Left lobe of liver (tissue), 2 donors: ENCODE measurements at places on chromosomes 6 and 20. TPM values are rescaled to one million over a fixed set of nuclear protein-coding genes. Genes with fewer than 3 reads are reported as not detected.
A peak's percentile ranks its signal among the peaks of the same experiment; 100 is the strongest.

GRCh38 chr6:3142536-3142935 lies 14.8 kb downstream of the TUBB2A start:
- no peak for DNase-seq

DNA sequence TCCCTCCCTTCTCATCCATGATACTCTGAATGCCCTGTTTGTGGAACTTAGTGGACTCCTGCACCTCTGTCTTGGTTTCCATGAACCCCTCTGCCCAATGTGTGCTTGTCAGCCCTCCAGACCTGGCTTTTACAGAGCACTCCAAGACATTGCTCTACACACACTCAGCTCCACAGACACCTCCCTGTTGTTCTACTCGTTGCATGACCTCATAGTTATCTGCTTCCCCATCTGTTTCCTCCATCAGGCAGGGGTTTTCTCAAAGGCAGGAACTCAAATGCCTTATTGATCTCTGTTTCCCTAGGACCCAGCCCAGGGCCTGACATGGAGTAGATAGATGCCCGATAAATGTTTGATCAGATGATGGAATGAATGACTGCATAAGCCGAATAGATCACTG lies 13.3 kb downstream of the PLCG1 start:
- no peak for DNase-seq

GRCh38 chr20:6635034-6635736 lies 132.3 kb upstream of the BMP2 start:
- no peak for DNase-seq

DNA sequence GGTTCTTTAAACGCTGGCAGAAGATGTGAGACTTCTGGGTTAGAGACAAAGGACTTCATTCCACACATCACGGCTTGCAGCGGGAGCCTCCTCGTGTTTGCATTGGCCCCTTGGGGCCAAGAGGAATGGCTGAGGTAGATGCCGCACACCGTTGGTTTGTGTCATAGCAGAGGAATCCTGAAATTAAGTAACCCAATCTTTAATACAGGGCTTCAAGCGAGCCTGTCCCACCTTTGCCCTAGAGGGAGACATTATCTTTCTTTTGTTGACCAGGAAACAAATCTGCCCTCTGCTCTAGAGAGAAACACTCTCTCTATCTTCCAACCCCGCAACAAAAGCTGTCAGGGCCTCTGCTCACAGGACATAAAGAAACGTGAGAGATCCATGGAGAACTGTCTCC lies 277.5 kb upstream of the ZFP64 start:
- no peak for DNase-seq

GRCh38 chr6:169174516-169175359 lies 78.9 kb downstream of the THBS2 start:
- DNase-seq = no peak

DNA sequence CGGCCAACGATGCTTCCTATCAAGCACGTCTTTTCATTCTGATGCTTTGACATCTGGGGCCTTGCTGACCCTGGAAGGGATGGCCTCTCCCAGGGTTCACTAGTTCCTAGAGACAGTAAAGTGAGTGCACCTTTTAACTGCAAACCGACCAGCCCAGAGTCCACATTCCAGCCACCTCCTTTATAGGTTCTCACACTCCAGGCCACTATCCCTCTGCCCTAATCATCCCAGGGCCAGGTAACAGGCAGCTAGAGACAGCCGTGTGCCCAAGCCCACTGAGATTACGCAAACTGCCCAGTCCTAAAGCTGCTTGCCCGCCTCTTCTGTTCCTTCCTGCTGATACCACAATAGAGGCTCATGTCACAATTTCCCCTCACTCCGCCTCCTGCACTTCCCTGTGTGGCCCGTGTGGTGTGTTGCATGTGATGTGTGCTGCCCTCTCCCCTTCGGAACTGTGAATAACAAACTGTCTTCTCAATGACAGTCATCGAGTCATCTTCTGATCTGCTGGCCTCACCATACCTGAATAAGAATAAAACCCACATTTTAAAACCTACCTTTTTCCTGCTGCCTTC lies 123.7 kb upstream of the EXOC2 start:
- no peak for DNase-seq

- no peak for DNase-seq
These were observed 16.9 kb downstream of the NDRG3 start for GRCh38 chr20:36728986-36729385.

DNA sequence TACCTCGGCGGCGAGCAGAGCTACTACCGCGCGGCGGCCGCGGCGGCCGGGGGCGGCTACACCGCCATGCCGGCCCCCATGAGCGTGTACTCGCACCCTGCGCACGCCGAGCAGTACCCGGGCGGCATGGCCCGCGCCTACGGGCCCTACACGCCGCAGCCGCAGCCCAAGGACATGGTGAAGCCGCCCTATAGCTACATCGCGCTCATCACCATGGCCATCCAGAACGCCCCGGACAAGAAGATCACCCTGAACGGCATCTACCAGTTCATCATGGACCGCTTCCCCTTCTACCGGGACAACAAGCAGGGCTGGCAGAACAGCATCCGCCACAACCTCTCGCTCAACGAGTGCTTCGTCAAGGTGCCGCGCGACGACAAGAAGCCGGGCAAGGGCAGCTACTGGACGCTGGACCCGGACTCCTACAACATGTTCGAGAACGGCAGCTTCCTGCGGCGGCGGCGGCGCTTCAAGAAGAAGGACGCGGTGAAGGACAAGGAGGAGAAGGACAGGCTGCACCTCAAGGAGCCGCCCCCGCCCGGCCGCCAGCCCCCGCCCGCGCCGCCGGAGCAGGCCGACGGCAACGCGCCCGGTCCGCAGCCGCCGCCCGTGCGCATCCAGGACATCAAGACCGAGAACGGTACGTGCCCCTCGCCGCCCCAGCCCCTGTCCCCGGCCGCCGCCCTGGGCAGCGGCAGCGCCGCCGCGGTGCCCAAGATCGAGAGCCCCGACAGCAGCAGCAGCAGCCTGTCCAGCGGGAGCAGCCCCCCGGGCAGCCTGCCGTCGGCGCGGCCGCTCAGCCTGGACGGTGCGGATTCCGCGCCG lies 994 bp downstream of the FOXC1 start:
- no peak for DNase-seq

DNA sequence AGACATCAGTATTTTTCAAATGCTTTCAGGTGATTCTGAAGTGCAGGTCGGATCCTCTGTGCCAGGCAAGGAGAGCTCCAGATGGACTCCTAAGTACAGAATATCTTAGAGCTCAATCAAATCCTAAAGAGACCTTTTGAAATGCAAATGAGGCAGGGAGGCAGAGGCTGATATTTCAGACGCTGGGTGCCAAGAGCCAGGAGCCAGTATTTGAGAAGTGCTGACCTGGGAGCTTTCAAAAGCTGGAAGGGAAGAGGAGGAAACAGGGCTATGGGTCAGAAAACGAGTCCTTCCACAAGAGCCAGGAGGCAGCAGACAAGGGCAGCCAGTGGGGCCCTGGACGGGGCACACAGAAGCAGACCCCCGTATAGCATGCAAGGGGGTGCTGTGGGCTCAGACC lies 46.1 kb upstream of the DSN1 start:
- DNase-seq = no peak

DNA sequence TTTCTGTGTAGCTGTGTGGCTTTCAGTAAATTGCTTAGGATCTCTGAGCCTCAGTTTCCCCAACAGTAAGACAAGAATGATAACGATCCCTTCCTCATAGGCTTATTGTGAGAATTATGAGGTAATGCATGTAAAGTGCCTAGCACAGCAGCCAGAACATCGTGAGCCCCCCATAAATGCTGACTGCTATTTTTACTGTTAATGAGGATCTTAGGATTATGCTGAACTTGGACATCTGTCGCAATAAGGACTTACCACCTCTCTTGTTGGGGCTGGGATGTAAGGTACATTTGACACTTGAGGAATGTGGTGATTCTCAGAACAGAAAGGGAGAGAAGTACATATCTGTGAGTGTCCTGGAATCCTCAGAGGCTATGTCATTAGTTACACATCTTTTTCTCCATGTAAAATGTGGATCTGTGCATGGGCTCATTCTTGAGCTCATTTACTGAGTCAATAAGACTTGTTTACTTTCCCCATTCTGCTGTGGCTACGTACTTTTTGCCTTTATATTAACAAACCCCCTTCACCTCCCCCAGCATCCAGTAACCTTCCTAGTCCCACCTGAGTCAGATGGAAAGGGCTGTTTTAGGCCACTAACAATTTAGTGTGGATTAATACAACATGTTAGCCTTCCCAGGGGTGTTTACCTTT lies 64.4 kb upstream of the PLEKHG1 start:
- DNase-seq = no peak

- no peak for DNase-seq
These were observed 321.1 kb upstream of the SULF2 start for GRCh38 chr20:48106428-48106827.

GRCh38 chr6:101203664-101204063 lies 189.8 kb upstream of the GRIK2 start:
- DNase-seq = no peak

DNA sequence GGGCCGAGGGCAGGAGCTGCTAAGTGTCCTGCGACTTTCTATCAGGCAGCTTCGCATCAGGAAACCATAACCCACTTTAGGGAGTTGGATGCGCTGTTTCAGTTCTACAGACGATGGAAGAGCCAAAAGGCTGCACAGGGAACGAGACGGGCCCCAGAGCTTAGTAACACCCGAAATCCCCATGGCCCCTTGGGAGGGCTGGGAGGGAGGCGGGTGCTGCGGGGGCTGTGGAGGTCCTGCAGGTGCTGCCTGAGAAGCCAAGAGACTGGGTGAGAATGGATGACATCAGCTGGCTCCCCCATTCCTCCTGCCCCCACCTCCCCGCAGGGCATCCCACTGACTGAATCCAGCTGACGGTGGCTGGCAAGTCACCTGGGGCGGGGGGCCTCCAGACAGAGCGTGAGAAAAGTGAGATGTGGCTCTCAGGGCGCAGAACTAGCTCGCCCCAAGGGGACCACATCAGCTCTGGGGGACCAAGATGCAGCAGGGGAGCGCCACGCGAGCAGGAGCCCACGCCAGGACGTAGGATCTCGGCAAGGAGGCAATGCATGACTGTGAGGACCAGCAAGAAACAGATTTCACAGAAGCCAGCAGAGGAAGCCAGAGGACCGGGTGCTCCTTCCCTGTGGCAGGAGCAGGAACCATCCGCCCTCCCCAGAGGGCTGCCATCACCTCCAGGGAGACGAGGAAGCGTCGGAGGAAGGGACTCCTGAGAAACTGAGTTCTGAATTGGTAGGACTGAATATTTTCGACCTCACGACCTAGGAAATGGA lies 36.8 kb downstream of the PNLDC1 start:
- peak; percentile 28 for DNase-seq

- DNase-seq = no peak
These were observed 44.3 kb downstream of the KHDC1L start for GRCh38 chr6:73180763-73181619.

- no peak for DNase-seq
These were observed 669.3 kb upstream of the GJE1 start for GRCh38 chr6:141463237-141463977.

- no peak for DNase-seq
These were observed 182.4 kb upstream of the QKI start for GRCh38 chr6:163232015-163232523.

- no peak for DNase-seq
These were observed 91.5 kb downstream of the FAM50B start for GRCh38 chr6:3940703-3941102.

DNA sequence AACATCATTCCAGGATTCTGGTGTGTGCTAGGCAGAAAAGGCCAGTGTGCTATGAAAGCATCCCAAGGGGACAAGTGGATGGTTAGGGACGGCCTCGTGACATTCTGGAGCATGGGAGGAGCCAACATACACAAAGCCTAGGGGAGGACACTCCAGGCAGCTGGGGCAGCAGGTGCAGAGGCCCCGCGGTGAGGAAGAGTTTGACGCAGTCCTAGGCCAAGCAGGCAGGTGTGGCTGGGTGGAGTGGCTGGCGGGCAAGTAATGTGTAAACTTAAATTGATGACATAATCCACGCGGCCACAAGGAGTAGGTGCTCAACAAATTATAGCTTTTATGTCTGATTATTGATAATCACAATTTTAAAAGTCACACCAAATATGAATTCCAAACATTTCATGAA lies 93.6 kb downstream of the TMEM242 start:
- DNase-seq = peak; percentile 19

- no peak for DNase-seq
These were observed 861 bp upstream of the NHSL1 start for GRCh38 chr6:138500045-138500665.

DNA sequence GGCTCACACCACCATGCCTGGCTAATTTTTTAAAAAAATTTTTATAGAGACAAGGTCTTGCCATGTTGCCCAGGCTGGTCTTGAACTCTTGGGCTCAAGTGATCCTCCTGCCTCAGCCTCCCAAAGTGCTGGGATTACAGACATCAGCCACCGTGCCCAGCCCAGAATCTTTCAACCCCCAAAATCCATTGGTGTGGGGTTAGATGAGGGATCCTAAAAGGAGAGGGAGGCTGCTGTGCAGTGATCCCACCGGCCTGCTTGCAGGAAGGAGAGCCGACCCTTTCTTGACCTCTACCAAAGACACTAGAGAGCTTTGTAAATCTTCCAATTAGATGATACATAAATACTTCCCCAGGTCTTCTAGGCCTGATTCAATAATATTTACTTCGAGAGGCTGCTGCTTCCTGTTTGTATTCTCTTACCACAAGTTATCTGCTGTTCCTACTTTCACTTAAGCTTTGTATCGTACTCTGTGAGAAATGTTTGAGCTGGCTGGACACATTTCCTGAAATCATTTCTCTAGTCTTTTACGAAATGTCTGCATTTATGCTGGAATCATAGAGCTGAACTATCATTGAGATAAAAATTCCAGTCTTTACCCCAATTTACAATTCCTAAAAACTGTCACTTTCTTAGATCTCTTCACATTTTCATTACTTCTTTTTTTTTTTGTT lies 49.3 kb upstream of the IER3 start:
- DNase-seq = no peak

DNA sequence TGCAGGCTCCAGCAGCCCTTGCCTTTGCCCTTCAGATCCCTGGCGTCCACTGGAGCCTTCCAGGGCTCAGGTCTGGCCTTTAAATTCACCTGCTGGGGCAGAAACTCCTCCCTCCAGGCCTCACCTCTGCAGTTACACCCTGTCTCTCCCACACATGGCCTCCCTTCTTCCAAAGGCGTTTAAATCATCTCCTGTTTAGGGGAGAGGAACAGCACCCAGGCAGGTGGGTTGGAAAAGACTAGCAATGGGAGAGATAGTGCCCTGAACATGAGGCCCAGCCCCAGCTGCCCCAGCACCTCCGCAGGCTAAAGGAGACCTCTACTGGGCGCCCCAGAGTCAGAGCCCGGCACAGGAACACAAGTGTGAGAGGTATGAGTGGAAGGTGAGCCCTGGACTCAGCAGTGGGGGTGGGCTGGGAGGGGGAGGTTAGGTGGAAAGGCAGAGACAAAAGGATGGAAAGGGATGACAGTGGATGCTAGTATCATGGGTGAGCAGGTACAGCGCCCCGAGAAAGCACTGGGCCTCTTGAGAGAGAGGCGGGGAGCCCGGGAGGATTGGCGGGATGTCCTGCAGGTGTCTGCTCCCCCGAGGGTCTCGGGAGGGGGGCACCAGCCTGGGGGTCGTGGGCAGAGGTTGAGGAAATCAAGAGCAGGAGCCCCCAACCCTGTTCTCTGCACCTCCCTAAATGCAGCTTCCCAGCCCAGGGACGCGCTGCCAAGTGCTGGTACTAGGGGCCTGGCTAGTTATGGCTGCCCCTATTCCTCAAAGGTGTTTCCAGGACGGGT lies at the start of gene CST9:
TSS of gene CST9 (minus strand) at position 51 of the 785 bp plus-strand sequence. CDS start 53 bp downstream, outside the sequence.
- no peak for DNase-seq

OPRM1 gene
- not detected for total RNA-seq

C6orf163 gene
- 1.2 TPM for total RNA-seq

TREM1 gene
- 0.25 TPM for total RNA-seq

LY6G6F gene
- total RNA-seq = not detected

GCNT2 gene
- 9.4 TPM for total RNA-seq

MLN gene
- total RNA-seq = not detected

HLA-DMA gene
- total RNA-seq = 6.6 TPM

MATN4 gene
- not detected for total RNA-seq

TRIM10 gene
- 1.9 TPM for total RNA-seq

PLN gene
- total RNA-seq = 0.18 TPM

MYLK2 gene
- not detected for total RNA-seq

DDX43 gene
- total RNA-seq = 0.28 TPM
